Type B pancreatic cell (in vitro differentiated cells): ENCODE measurements at places on chromosomes 12 and 14. TPM values are rescaled to one million over a fixed set of nuclear protein-coding genes. Genes with fewer than 3 reads are reported as not detected.

PPP1R1A gene
- total RNA-seq, result 24.9 and 43.3 TPM in 2 replicates

POTEG gene
- total RNA-seq, result not detected in 2 replicates

CLMN gene
- total RNA-seq, result 10.2 and 23.0 TPM in 2 replicates

PZP gene
- total RNA-seq, result 0.07 and 0.12 TPM in 2 replicates

RND1 gene
- 3.2 and 6.9 TPM in 2 replicates for total RNA-seq

KRT75 gene
- total RNA-seq, result not detected in 2 replicates

FAM222A gene
- 7.9 and 11.5 TPM in 2 replicates for total RNA-seq

ACRBP gene
- total RNA-seq, result 3.9 and 7.1 TPM in 2 replicates

TSHR gene
- total RNA-seq, result 0.65 and 1.6 TPM in 2 replicates

TDRD9 gene
- total RNA-seq, result not detected in 2 replicates

SLCO1A2 gene
- 0.82 and 10.7 TPM in 2 replicates for total RNA-seq

OR6C2 gene
- not detected in 2 replicates for total RNA-seq

ACSS3 gene
- total RNA-seq, result 24.5 and 28.0 TPM in 2 replicates

EIF2B1 gene
- 49.9 and 56.5 TPM in 2 replicates for total RNA-seq
